ENCODE measurements at places on chromosomes 7 and 10.

DNA sequence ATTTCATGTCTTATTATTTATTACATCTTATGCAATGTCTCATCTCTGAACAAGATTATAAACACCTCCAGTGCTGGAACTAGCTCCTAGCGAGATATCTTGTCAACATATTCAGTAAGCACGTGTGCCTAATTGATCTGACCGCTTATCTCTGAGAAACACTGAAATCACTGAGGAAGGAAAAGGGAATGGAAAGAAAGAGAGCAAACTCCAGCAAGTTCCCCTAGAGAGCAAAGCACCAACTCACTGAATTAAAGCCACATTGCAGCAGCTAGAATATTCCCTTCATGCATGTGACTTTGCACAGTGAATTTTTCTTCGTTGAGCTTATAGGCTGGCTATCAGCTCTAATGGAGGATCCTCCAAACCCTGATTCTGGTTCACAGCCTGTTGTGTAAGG lies 177.1 kb upstream of the FRMD4A start:
- no peak for DNase-seq

DNA sequence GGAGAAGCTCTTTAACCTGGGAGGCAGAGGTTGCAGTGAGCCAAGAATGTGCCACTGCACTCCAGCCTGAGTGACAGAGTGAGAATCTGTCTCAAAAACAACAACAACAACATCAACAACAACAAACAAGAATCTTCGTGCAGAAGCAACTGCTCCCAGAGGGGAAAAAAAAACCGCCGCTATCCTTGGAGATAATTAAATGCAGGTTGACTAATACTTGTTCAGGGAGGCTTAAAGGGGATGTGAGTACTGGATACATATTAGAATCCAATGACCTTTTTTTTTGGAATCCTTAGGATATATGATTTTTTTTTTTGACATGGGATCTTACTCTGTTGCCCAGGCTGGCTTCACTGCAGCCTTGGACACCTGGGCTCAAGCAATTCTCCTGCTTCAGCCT lies 89.6 kb upstream of the FAM171A1 start:
- DNase-seq: no peak

- DNase-seq: no peak
Measured at GRCh38 chr10:612696-613095, 76.8 kb downstream of the DIP2C start.

- DNase-seq: no peak
Measured at GRCh38 chr10:88424881-88425280, 158.2 kb downstream of the RNLS start.

DNA sequence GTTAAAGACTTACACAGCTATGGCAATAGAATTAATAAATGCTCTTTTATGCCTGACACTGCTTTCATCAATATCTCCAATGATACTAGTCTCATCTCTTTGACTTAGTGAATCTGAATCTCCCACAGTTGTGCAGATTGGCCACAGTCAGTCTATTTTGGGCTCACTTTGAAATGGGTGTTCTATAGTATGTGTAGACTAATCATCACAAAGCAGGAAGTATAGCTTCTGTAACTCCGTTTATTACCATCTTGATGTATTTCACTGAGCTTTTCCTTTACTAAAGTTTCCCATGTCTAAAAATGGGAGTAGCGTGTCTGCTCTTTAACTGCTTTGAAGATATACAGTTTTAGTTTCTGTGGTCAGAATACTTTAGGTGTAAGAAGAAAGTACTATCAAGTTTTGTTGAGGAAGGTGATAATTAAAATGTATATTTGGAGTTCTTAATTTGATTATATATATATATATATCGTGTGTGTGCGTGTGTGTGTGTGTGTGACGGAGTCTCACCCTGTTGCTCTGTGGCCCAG lies 70.1 kb downstream of the ST7 start:
- DNase-seq: no peak

- no peak for DNase-seq
Measured at GRCh38 chr10:68144709-68145108, 35.4 kb downstream of the MYPN start.

- no peak for DNase-seq
Measured at GRCh38 chr10:73644767-73645166, 3.5 kb upstream of the MYOZ1 start.

DNA sequence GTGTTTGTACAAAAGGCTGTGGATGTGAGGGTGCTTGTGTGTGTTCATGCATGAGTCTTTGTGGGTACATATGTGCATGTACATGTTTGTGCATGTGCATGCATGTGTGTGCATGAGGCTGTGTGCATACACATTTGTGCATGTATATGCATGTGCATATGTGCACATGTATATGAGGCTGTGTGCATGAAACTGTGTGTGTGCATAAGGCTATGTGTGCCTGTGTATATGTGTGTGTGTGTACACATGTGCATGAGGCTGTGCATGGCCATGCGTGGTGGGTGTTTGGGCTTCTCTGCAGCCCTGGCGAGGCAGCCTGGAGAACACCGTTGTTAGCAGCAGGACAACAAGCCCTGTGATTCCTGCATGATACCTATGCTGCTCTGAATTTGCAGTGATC lies 207.7 kb upstream of the ADCY1 start:
- DNase-seq: no peak

- DNase-seq: no peak
Measured at GRCh38 chr10:84310470-84310869, 17.9 kb upstream of the CCSER2 start.

DNA sequence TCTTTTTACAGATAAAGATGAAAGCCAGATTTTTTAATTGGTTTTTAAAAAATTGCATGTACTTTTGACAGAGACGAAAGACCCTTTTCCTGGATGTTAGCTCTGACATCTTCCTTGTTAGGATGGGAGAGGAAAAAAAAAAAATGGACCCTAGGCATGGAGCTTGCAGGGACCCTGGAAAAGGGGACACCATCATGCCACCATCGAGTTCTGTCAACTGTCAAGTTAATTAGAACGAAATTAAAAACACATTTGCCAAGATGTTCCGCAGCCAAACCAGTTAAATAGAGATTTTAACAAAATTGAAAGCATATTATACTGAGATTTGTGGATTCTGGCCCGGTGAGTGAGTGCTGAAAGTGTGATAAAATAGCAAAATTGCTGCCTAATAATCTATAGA lies 202.6 kb downstream of the BUB3 start:
- no peak for DNase-seq

DNA sequence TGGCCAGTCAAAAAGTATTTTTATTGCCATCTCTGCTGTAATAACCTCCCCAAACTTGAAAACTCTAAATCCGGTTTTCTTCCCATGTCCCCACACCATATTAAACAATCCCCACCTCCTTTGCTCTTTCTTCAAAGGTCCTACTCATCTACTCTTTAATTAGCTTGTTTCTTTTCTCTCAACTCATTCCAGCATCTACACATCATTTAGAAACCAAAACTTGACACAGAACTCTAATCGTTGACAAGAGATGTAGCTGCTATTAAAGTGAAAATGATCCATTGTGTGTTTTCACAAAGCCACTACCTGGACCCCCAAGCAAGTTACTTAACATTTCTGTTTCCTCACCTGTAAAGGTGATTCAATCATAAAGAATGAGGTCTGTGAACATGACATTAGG lies 436.3 kb upstream of the NPVF start:
- no peak for DNase-seq

DNA sequence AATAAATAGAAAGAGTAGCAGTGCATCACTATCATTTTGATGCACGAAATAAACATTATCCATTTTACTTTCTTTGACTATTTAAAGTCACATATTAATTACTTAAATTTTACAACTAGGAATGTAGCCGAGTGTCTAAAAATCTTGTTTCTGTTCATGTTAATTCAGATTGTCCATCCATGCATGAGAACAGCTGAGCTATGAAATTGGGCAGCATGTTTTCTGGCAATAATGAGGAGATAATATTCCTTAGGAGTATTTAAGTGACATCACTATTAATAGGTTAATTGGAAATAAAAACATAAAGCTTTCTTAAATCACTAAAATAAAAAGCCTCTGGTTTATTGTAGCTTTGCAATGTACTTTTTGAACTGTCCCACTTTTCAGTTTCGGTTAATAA lies 293.8 kb downstream of the PHTF2 start:
- no peak for DNase-seq

GRCh38 chr7:87475359-87476178 lies at the start of gene ABCB4:
Gene ABCB4 (minus strand): TSS chr7:87475680. CDS start chr7:87475465, 215 bp downstream.
- DNase-seq: no peak

DNA sequence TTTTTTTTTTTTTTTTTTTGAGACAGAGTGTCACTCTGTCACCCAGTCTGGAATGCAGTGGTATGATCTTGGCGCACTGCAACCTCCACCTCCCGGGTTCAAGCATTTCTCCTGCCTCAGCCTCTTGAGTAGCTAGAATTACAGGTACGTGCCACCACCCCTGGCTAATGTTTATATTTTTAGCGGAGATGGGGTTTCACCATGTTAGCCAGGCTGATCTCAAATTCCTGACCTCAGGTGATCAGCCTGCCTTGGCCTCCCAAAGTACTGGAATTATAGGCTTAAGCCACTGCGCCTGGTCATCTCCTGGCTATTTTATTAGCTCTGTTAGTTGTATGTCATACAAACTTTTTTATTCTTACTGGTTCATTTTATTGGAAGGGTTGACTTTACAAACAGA lies 103.0 kb downstream of the LCOR start:
- no peak for DNase-seq

DNA sequence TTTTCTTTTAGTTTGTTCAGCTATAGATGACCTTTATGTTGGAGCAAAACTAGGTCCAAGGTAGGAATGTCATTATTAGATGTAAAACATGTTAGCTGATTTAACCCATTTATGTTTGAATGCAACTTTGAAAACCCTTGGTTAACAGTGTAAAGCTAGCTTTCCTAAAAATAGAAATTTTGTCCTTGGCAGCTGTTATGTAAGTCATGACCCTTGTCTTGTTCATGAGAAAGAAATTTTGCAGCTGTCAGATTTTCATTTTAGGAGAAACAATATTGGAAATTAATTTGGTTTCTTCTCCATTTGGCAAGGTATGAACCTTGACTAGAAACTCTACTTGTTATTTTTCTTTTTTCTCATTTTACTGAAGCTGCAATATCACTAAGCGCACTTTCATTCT lies 23.9 kb upstream of the CCAR1 start:
- DNase-seq: no peak

- no peak for DNase-seq
Measured at GRCh38 chr7:102912742-102913141, at the start of gene LRRC17. Gene LRRC17 (plus strand): TSS chr7:102913000. CDS start chr7:102933914, 20,914 bp downstream.

GRCh38 chr10:48806342-48806741 lies 121.7 kb downstream of the WDFY4 start:
- no peak for DNase-seq

DNA sequence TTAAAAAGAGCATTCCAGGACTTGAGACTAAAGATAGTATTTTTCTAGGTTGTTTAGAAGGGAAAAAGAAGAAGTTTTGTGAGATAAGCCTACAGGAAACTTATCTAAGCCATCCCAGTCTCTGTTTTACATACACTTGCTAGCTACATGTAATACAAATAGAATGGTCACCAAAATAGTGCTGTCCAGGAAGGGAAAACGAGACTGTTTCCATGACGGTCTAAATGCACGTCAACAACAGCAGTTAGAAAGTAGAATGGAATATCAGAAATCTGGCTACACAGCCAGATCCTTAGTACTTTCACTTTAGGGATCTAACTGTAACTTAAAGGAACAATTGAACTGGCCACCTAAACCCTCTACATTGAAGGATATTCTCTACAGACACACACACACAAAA lies 117.6 kb downstream of the TSPAN12 start:
- no peak for DNase-seq

DNA sequence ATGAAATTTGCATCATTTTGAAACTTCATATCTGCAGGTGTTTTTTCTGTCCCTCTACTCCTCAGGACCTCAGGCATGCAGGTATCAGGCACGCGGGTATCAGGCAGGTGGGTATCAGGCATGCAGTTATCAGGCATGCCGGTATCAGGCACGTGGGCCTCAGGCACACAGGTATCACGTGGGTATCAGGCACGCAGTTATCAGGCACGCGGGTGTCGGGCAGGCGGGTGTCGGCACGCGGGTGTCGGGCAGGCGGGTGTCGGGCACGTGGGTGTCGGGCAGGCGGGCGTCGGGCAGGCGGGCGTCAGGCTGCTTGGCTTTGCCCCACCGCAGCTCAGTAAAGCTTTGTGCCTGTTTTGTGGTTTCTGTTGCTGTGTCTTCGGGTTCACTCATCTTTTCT lies 8.7 kb downstream of the SPRN start:
- no peak for DNase-seq
